ENCODE measurements at places on chromosomes 2 and 18. TPM values are rescaled to one million over a fixed set of nuclear protein-coding genes. Genes with fewer than 3 reads are reported as not detected.

Gene DNAJC5G
- not detected for total RNA-seq

DNA sequence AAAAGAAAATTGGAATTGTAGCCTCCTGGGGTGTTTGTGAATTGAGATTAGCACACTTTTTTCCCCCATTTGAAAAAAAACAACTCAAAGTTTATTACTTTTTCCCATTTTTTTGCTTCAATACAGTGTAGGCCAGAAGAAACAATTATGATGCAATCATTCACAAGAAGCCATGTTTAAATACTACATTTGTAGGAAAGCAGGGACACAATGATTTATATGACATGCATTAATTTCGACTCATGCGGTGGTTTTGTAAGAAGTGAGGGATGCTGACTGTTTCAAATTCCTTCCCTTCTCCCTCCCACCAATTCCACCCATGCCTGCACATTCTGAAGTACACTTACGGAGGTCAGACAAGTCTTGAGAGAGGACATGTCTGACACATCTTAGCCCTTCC lies 774.2 kb upstream of the FSHR start:
- no peak for DNase-seq

GRCh38 chr2:133377021-133377481 lies 191.2 kb downstream of the NCKAP5 start:
- no peak for DNase-seq

DNA sequence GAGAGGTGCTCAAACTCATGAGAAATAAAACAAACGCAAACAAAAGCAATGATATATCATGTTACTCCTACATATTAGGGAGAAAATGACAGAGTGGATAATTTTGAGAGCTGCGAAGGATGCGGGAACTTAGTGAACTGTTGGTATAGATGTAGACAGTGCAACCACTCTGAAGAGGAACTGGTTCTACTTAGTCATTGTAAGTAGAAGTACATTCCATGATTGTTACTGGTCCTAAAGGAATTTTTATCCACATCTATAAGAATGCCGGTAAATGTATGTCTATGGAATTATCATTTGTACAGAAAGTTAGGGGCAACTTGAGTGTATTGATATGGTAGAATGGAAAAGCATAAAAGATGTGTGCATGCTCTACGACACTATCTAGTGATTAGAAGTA lies 1238.4 kb downstream of the LRP1B start:
- no peak for DNase-seq

DNA sequence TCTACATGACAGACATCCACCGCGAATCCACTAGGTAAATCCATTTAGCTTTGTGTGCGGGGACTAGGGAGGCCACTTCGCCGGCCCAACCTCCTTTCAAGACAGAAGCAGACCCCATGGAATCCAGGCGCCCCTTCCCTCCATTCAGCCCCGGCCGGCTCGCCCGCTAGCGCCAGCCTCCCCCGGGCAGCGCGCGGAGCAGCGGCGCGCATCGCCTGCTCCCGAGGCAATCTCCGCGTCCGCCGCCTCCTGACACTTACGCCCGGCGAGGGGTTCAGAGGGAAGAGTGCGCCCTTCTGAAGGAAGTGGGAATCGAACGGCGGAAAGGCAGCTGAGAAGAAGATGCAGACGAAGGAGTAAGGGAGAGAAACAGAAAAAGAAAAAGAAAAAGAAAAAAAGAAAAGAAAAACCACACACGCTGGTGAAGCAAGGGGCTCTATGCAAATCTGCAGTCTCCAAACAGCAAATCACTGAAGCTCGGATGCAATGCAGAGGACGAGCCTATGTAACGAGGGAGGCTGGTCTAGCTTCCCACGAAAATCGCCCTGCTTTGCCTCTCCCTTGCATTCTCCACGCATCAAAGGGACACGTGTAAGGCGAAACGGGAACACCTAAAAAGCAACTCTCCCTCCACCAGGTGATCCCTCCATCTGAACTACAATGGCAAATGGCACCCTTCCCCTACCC lies 684.4 kb downstream of the NRXN1 start:
- DNase-seq = no peak

DNA sequence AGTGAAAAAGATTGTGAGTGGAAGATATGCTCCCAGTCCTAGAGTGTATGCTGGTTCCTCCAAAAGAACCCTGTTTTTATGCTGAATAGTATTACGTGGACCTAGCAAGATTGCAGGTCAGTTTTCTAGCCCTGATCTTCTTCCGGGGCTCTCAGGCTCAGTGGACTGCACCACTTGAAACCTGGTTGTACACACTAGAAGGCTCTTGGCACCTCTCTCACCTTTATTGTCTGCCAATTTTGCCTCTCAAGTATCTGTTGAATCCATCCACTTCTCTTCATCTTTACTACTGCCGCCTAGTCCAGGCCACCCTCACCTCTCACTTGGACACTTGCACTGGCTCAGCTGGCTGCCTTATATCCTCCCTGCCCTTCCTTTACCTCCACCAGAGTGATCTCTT lies 16.8 kb downstream of the TTC39C start:
- no peak for DNase-seq

Measured in activated naive CD4-positive, alpha-beta T cell treated with anti-CD3 and anti-CD28 coated beads for 36 hours (primary cell).